ENCODE measurements at places on chromosomes 2 and 18. TPM values are rescaled to one million over a fixed set of nuclear protein-coding genes. Genes with fewer than 3 reads are reported as not detected.

DPP4 gene
- total RNA-seq: 106 TPM

DNA sequence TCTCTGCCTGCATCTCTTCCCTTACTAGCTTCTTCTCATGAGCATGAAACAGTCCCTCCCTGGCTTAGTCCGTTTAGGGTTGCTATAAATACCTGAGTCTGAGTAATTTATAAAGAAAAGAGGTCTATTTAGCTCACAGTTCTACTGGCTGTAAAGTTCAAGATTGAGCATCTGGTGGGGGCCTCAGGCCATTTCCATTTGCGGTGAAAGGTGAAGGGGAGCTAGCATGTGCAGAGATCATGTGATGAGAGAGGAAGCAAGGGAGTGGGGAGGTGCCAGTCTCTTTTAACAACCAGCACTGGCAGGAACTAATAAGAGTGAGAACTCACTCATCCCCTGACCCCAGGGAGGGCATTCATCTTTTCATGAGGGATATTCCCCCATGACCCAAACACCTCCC, 26.8 kb downstream of the RHBDD1 start:
- H3K4me3 ChIP-seq: no peak overlapping the region
- no peaks in the 10 kb centered on the region for H3K27me3 ChIP-seq
- DNase-seq: no peak
- no peak overlapping the region for H3K27ac ChIP-seq
- H3K36me3 ChIP-seq: peaks cover 20% of the 10 kb centered on the region

GRCh38 chr2:237324837-237325236, 89.1 kb downstream of the COL6A3 start:
- no peaks in the 10 kb centered on the region for H3K27me3 ChIP-seq
- no peak overlapping the region for H3K4me3 ChIP-seq
- no peaks in the 10 kb centered on the region for H3K36me3 ChIP-seq
- no peak overlapping the region for H3K27ac ChIP-seq
- no peaks in the 10 kb centered on the region for H3K4me1 ChIP-seq

DNA sequence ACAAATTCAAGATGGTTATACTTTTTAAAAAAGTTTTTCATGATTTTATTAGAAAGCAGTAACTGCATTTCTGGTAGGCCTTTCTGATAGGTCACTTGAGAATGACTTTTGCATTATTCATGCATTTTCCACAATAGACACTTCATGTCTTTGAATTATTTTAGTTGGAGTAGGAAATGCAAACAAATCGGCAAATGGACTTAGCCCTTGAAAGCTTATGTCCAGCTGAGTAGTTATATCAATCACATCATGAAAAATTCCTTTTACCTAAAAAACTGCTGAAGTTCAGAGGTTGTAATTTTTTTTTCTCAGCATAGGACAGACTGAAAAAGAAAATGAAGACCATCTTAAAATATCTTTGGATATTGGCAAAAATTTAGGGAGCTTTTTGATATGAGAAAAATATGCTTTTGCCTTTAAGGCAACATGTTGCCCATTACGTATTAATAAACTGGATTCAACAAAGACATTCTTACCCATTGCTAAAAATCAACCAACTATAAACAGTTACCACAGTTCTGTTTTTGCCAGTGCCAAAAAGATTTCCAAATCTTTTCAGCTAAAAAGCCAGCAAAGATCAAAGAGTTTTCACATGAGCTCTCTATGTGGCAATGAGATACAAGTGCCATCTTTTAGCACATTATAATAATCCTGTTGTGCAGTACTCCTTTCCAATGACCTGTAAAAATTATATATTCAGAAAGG, 45.5 kb upstream of the FRZB start:
- no peaks in the 10 kb centered on the region for H3K36me3 ChIP-seq
- no peaks in the 10 kb centered on the region for H3K4me1 ChIP-seq
- no peak overlapping the region for H3K4me3 ChIP-seq
- no peak overlapping the region for H3K27ac ChIP-seq
- no peak for DNase-seq
- peaks cover 6% of the 10 kb centered on the region for H3K27me3 ChIP-seq

- H3K4me3 ChIP-seq: no peak overlapping the region
- H3K36me3 ChIP-seq: no peaks in the 10 kb centered on the region
- no peak overlapping the region for H3K27ac ChIP-seq
- peaks cover 78% of the 10 kb centered on the region for H3K27me3 ChIP-seq
- peaks cover 21% of the 10 kb centered on the region for H3K4me1 ChIP-seq
- peak; percentile 85 for DNase-seq
Measured at GRCh38 chr2:41896186-41896846, 151.5 kb upstream of the PKDCC start.

TNS1 gene
- 1.4 TPM for total RNA-seq

GRCh38 chr2:48240912-48241311, 289.0 kb upstream of the STON1 start:
- peaks cover 6% of the 10 kb centered on the region for H3K36me3 ChIP-seq
- no peak overlapping the region for H3K4me3 ChIP-seq
- DNase-seq: no peak
- no peak overlapping the region for H3K27ac ChIP-seq
- peaks cover 9% of the 10 kb centered on the region for H3K4me1 ChIP-seq

GRCh38 chr2:239065962-239066361, 218.1 kb downstream of the TWIST2 start:
- peaks cover 7% of the 10 kb centered on the region for H3K36me3 ChIP-seq
- no peak overlapping the region for H3K4me3 ChIP-seq
- H3K4me1 ChIP-seq: peaks cover 3% of the 10 kb centered on the region
- no peaks in the 10 kb centered on the region for H3K27me3 ChIP-seq
- no peak for DNase-seq
- H3K27ac ChIP-seq: no peak overlapping the region

DNA sequence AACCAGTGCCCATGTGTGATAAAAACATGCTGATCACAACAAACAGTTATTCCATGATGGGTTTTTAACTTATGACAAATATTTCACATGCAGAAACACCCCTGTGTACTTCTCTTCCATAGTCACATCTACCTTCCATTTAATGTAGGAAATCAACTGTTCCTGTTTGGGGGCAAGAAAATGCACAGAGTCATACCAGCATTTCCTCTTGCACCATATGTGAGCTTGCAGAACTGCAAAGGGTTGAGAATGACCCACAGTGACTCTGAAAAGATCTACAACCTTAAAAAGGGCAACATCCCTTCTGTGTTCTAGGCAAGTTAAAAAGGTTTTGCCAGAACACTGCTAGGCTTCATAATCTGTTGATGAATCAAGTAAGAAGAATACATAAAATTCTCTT, 9.9 kb downstream of the BMP10 start:
- H3K36me3 ChIP-seq: no peaks in the 10 kb centered on the region
- no peak for DNase-seq
- no peak overlapping the region for H3K4me3 ChIP-seq
- H3K27ac ChIP-seq: no peak overlapping the region
- peaks cover 2% of the 10 kb centered on the region for H3K27me3 ChIP-seq

GALR1 gene
- total RNA-seq: not detected

SP140 gene
- 132 TPM for total RNA-seq

COL6A3 gene
- total RNA-seq: 0.53 TPM

GRCh38 chr18:45635893-45636509, 20.7 kb downstream of the SLC14A2 start:
- no peaks in the 10 kb centered on the region for H3K36me3 ChIP-seq
- H3K4me3 ChIP-seq: no peak overlapping the region

DNA sequence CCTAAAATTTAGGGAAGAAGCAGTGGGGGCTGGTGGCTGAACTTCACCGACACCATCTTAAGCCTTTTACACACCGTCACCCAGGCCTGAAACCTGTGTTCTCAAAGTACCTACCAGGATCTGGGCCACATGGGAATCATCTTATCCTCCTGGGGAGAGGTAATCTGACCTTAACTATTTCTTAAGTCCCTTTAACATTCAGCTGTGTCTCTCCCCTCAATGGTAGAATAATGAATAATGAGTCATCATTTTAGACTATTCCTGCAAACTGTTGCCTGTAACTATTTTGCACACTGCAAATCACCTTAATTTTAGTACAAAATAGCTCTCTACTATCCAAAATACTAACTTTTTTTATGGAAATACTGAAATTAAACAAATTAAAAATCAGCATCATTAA, 149.4 kb upstream of the KLF7 start:
- H3K36me3 ChIP-seq: no peaks in the 10 kb centered on the region
- peaks cover 28% of the 10 kb centered on the region for H3K4me1 ChIP-seq
- H3K4me3 ChIP-seq: no peak overlapping the region
- peaks cover under 1% of the 10 kb centered on the region for H3K27me3 ChIP-seq
- no peak overlapping the region for H3K27ac ChIP-seq

DNA sequence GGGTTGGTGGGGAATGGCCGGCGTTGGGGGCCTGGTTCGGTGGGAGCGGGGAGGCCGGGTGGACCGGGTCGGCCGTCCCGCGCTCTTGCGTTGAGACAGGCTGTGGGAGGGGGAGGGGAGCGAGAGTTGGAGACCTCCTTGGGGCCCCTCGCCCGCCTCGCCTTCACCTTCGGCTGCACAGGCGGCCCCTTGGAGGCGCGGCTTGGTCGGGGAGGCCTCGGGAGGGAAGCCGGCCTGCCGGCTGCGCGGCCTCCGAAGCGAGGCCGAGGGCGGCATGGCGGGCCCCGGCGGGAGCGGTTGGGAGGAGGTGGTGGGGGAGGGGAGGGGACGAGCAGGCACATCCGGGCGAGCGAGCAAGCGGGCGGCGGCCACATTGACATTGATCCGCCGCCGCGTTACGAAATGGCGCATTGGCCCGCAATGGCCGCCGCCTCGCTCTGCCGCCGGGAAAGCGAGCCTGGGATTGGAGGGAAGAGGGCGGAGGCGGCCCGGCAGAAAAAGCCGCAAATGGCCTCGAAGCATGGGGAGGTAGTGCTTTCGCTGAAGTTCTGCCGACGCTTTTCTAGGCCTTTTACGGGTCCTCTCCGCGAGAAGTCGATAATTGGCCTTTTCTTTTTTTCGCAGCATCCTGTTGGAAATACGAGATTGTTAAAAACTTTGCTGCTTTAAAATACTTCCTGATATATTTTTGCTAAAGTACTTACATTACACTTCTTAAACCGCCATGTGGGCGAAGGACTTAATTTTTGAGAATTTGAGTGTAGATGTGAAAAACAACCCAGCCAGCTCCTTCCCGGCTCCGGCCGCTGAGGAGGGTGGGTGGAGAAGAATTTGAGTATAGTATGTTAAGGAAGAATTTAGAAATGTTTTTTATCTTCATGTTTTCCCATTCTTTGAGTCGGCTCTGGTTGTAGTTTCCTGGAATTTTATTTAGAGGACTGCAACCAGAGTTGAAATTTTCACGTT, 580 bp downstream of the HNRNPA3 start:
- no peaks in the 10 kb centered on the region for H3K27me3 ChIP-seq
- DNase-seq: peak; percentile 95
- peaks cover 41% of the 10 kb centered on the region for H3K4me1 ChIP-seq
- H3K27ac ChIP-seq: peak overlapping the region; percentile 99
- H3K4me3 ChIP-seq: peak overlapping the region; percentile 93

- H3K27ac ChIP-seq: no peak overlapping the region
- no peak overlapping the region for H3K4me3 ChIP-seq
- H3K4me1 ChIP-seq: no peaks in the 10 kb centered on the region
- peaks cover 13% of the 10 kb centered on the region for H3K27me3 ChIP-seq
Measured at GRCh38 chr2:24448797-24449196, 42.3 kb upstream of the NCOA1 start.

DNA sequence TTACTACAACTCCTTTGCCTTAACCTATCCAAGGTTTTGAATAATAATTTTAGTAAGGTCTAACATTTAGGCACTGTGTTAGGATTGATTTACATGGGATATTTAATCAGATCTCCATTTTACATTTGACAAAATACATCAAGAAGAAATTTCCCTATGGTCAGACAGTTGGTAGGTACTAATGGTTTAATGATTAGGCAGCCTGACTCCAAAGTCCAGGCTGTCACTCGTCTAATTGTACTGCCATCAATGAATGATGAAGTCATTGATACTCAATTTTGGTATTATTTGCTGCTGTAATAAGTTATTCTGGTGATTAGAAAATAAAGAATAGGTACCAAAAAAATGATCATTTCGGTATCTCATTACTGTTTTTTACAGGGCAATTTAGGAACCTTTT, 14.1 kb downstream of the BBS5 start:
- H3K27ac ChIP-seq: no peak overlapping the region
- H3K36me3 ChIP-seq: peaks cover 3% of the 10 kb centered on the region
- H3K27me3 ChIP-seq: no peaks in the 10 kb centered on the region
- H3K4me1 ChIP-seq: no peaks in the 10 kb centered on the region

NEB gene
- 0.26 TPM for total RNA-seq

DNA sequence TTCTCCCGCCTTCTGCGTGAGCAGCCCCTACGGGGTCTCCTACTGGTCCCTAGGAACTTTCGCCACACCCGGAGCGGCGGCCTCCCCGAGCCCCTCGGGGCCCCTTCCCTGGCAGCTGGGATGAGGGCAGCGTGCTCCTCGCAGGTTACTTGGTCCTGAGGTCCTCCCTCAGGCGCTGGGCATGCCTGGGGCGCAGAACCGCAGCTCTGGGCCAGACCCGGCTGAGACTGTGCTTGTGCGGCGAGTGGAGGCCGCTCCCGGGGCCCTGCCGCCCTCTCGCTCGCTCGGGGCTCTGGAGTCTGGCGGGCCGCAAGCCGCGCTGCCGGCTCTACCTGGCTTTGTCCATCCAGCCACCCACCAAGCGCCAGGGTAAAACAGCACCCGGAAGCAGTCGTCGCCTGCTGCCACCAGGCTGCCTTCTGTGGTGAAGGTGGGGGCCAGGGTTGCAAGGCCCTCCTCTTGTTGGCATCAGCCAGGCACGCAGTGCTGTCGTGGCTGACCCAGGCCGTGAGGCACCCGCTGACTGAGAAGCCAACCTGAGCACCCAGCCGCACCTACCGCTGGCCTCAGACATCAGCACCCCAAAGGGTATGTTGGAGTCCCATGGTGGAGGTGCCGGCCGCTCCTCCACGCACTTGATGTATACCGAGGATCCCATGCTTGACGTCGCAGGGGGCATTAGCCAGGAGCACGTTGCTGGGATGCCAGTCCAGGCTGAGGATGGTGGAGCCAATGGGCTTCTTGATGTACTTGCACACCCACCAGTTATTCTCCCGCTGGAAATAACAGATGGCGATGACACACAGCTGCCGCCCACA, 46.1 kb upstream of the PTH2R start:
- no peak for DNase-seq
- H3K36me3 ChIP-seq: peaks cover 24% of the 10 kb centered on the region
- no peak overlapping the region for H3K4me3 ChIP-seq
- H3K27me3 ChIP-seq: peaks cover 5% of the 10 kb centered on the region
- peaks cover 15% of the 10 kb centered on the region for H3K4me1 ChIP-seq

- no peaks in the 10 kb centered on the region for H3K36me3 ChIP-seq
- DNase-seq: no peak
- no peak overlapping the region for H3K27ac ChIP-seq
- H3K4me3 ChIP-seq: no peak overlapping the region
- H3K27me3 ChIP-seq: no peaks in the 10 kb centered on the region
- no peaks in the 10 kb centered on the region for H3K4me1 ChIP-seq
Measured at GRCh38 chr2:146908776-146909175, 936.1 kb upstream of the ACVR2A start.
